IPS DF 6.9 (cell line): ENCODE measurements at places on chromosomes 5 and 9.

GRCh38 chr5:42143361-42143760, 218.3 kb downstream of the FBXO4 start:
- no peak overlapping the region for H3K4me3 ChIP-seq
- no peaks in the 10 kb centered on the region for H3K36me3 ChIP-seq
- no peak for DNase-seq
- no peaks in the 10 kb centered on the region for H3K4me1 ChIP-seq
- no peaks in the 10 kb centered on the region for H3K27me3 ChIP-seq

- H3K36me3 ChIP-seq: no peaks in the 10 kb centered on the region
- no peak overlapping the region for H3K27ac ChIP-seq
- H3K4me1 ChIP-seq: no peaks in the 10 kb centered on the region
- DNase-seq: no peak
- H3K27me3 ChIP-seq: no peaks in the 10 kb centered on the region
- H3K4me3 ChIP-seq: no peak overlapping the region
Measured at GRCh38 chr9:118324706-118325105, 620.5 kb downstream of the TLR4 start.

DNA sequence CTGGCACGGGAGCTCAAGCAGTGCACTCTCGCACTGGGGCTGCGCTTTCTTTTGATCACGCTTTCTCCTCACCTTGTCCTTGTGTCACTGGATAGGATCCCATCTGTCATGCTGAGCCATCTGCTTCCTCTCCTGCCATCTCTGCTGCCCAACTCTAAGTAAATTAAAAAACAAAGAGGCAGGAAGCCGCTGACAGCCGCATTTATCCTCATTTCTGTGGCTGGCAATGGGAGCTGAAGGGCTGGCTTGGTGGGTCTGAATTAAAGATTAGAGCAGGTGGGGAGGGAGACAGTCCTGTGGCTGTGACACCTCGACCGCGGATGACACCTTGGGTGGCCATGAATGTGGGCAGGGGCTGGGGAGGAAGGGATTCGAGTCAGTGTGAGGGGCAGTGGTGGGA, 159.2 kb upstream of the ALDH1B1 start:
- H3K36me3 ChIP-seq: no peaks in the 10 kb centered on the region
- H3K27ac ChIP-seq: no peak overlapping the region
- no peaks in the 10 kb centered on the region; the same call in 1 of the 2 replicates for H3K27me3 ChIP-seq
- H3K4me1 ChIP-seq: no peaks in the 10 kb centered on the region
- no peak overlapping the region for H3K4me3 ChIP-seq

DNA sequence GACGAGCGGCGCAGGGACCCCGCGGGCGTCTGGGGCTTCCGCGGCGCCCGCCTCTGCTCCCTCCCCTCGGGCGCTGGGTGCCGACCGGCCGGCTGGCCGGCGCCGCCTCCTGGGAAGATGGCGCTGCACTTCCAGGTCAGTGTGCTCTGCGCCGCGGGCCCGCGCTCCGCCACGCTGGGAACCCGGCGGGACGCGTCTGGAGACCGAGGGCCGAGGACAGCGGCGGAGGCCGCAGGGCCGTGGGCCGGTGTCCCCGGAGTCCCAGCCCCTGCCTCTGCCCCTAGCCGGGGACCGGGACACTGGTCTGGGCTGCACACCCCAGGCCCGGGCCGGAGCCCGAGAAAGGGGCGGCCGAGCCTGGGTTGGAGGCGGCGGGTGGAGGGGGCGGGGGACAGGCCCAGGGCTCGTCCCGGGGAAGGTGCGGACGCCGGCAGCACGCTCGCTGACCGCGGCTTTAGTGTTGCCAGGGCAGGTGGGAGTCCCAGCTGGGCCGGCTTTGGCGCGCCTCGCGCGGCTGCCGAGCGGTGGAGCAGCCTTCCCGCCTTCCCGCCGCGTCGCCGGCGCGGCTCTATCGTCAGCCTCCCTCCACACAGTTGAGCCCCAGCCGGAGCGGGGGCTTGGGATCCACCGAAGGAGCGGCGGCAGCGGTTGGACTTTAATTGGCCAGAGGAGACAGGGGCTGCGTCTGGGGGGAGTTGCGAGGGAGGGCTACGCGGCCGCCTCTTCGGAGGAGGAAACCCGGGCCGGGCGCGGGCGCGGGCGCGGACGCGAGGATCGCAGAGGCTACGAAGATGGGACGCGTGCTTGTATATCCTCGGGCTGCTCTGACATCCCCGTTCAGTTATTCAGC, at the start of gene RANBP17:
Gene RANBP17, plus strand, starts transcription at position 102 of the 850 bp plus-strand sequence.
- no peaks in the 10 kb centered on the region for H3K36me3 ChIP-seq
- peak within 1 kb of the TSS; percentile 54 for H3K4me3 ChIP-seq
- DNase-seq: peak; percentile 43

DNA sequence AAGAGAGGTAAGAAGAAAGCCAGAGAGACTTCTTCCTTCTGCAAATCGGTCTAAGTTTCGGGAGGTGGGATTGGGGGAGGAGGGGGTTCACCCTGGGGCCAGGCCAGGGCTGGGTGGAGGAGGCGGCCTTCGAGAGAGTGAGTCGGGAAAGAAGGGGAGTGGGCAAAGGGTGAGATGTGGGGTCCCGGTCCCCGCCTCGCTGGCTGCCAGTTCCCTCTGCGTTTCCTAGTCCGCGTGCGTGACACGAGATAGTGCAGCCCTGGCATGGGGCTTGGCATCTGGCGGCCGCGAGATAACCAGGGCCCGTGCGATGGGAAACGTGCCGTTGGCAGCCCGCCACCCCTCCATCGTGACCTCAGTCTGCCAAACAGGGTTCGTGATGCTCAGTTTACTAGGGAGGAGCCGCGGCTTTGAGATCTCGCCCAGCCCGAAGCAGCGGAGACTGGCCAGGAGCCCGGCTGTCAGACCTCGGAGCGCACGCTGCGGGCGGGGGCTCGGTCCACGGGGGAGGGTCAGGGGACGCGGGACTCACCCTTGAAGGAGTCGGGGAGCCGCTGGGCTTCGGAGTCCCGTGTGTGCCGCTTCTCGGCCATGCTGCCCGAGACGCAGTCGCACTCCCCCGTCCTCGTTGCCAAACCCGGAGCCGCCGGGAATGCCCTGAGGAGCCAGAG, at the start of gene STOM:
Gene STOM, minus strand, starts transcription at position 656 of the 671 bp plus-strand sequence. Its CDS starts 63 bp downstream, at position 593.
- H3K4me3 ChIP-seq: peak within 1 kb of the TSS; percentile 54; the same call in 1 of the 2 replicates
- DNase-seq: peak; percentile 22
- no peaks in the 10 kb centered on the region for H3K36me3 ChIP-seq
- H3K4me1 ChIP-seq: peaks cover 3% of the 10 kb centered on the region

GRCh38 chr9:132486706-132487350, 76.8 kb downstream of the CFAP77 start:
- no peak overlapping the region for H3K4me3 ChIP-seq
- H3K27me3 ChIP-seq: no peaks in the 10 kb centered on the region
- no peaks in the 10 kb centered on the region for H3K36me3 ChIP-seq
- no peak overlapping the region for H3K27ac ChIP-seq
- DNase-seq: no peak

GRCh38 chr9:82410866-82411265, 422.3 kb downstream of the SPATA31D1 start:
- no peaks in the 10 kb centered on the region for H3K27me3 ChIP-seq

GRCh38 chr9:29656641-29657406, 2083.5 kb upstream of the C9orf72 start:
- H3K4me3 ChIP-seq: no peak overlapping the region
- no peaks in the 10 kb centered on the region for H3K4me1 ChIP-seq
- no peaks in the 10 kb centered on the region for H3K27me3 ChIP-seq
- H3K36me3 ChIP-seq: no peaks in the 10 kb centered on the region
- no peak overlapping the region for H3K27ac ChIP-seq

- no peaks in the 10 kb centered on the region for H3K36me3 ChIP-seq
- DNase-seq: no peak
- H3K4me3 ChIP-seq: no peak overlapping the region
- H3K27ac ChIP-seq: no peak overlapping the region
- peaks cover 4% of the 10 kb centered on the region for H3K4me1 ChIP-seq
Measured at GRCh38 chr9:125497906-125498305, 209.1 kb downstream of the MAPKAP1 start.

GRCh38 chr5:98109561-98110006, 663.9 kb upstream of the RGMB start:
- no peaks in the 10 kb centered on the region for H3K27me3 ChIP-seq
- no peaks in the 10 kb centered on the region for H3K4me1 ChIP-seq
- DNase-seq: no peak
- no peaks in the 10 kb centered on the region for H3K36me3 ChIP-seq
- no peak overlapping the region for H3K4me3 ChIP-seq

GRCh38 chr5:666816-667498, 26.2 kb downstream of the TPPP start:
- H3K4me3 ChIP-seq: no peak overlapping the region
- peaks cover 3% of the 10 kb centered on the region for H3K4me1 ChIP-seq
- no peak overlapping the region for H3K27ac ChIP-seq
- peaks cover 17% of the 10 kb centered on the region for H3K36me3 ChIP-seq
- DNase-seq: no peak
- no peaks in the 10 kb centered on the region for H3K27me3 ChIP-seq

- no peaks in the 10 kb centered on the region for H3K27me3 ChIP-seq
- no peaks in the 10 kb centered on the region for H3K4me1 ChIP-seq
- no peak overlapping the region for H3K4me3 ChIP-seq
- no peak overlapping the region for H3K27ac ChIP-seq
- H3K36me3 ChIP-seq: no peaks in the 10 kb centered on the region
Measured at GRCh38 chr5:20294696-20295095, 306.7 kb upstream of the CDH18 start.

DNA sequence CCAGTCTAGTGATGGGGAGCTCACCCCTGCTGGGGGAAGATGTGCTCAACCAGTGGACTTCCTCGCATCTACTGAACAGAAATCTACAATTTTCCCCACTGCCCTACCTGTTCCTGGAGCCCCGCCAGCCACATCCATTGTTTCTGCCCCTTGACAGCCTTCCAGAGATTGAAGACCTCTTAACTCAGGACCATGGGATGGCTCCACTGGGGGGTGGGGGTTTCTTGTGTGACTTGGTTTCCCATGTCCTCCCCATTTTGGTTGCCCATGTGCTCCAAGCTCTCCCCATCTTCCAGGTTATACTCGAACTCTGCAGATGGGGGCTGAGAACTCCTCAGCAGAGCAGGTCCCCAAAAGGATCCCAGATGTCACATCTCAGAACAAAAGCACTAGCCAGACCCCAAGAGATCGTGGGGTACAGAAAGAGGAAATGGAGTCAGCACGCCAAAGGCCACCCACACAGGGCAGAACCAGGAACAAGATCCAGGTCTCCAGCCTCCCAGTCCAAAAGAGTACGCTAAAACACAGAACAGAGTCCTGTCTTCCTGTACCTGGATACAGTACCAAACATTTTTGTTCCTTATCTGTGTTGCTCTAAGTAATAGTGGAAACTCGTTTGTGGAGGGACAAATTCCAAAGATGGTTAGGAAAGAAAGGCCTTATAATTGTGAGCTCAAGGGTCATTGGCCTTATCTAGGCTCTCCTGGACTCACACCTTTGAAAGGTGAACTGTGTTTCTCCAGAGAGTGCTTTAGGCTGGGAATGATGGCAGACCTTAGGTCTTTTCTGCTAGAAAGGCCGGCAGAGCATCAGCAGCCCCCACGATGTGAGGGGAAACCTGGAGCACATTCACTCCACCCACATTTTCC, 15.8 kb downstream of the CORO2A start:
- H3K36me3 ChIP-seq: no peaks in the 10 kb centered on the region
- H3K4me3 ChIP-seq: no peak overlapping the region
- no peak overlapping the region for H3K27ac ChIP-seq

DNA sequence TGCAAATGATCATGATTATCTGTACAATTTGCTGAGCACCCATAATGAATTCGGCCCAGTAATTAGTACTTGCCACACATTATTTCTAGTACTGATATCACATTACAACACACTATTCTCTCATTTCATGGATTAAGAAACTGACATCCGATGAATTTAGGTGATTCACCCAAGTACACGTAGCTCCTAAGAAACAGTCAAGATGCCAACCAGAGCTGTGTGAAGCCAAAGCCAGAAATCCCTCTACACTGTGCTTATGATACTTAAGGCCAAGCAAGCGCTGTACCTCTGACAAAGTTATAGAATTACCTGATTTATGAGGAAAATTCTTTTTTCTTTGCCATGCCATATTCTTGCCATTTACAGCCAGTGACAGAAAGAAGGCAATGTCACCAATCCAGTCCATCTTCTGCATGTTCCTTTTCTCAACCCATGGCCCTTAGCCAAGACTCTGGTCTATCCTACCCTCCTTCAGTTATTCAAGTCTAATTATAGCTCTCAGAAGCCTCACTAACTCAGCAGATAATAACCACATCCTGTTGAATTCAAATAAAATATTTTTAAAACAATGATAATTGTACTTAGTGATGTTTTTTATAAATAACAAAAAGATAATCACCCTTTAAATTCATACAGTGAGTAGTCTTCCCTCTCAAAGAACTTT, 74.3 kb upstream of the PTGER4 start:
- H3K4me1 ChIP-seq: no peaks in the 10 kb centered on the region
- H3K36me3 ChIP-seq: no peaks in the 10 kb centered on the region
- H3K27ac ChIP-seq: no peak overlapping the region
- H3K4me3 ChIP-seq: no peak overlapping the region
- DNase-seq: no peak

DNA sequence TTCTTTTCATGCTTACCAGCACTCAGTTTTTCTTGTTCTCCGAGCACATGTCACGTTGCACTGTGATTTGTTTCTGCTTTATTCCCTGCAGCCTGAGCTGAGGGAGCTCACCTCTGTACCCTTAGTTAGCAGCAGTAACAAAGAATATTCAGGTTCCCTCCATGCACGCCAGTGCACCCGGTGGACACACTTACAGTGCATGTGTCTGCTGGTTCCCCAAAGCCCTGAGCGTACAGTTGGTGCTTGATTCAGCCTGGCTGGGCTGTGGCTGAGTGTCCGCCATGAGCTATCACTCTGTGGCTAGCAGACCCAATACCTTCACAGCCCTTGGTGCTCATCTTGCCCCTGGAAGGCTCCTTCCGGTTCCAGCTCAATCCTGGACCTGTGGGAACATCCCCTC, 93.5 kb downstream of the MVB12B start:
- H3K4me3 ChIP-seq: no peak overlapping the region
- H3K4me1 ChIP-seq: 0 out of 2 replicates have a peak, but pooled peaks cover 1% of the 10 kb centered on the region
- no peaks in the 10 kb centered on the region for H3K27me3 ChIP-seq
- no peaks in the 10 kb centered on the region for H3K36me3 ChIP-seq
- no peak overlapping the region for H3K27ac ChIP-seq

DNA sequence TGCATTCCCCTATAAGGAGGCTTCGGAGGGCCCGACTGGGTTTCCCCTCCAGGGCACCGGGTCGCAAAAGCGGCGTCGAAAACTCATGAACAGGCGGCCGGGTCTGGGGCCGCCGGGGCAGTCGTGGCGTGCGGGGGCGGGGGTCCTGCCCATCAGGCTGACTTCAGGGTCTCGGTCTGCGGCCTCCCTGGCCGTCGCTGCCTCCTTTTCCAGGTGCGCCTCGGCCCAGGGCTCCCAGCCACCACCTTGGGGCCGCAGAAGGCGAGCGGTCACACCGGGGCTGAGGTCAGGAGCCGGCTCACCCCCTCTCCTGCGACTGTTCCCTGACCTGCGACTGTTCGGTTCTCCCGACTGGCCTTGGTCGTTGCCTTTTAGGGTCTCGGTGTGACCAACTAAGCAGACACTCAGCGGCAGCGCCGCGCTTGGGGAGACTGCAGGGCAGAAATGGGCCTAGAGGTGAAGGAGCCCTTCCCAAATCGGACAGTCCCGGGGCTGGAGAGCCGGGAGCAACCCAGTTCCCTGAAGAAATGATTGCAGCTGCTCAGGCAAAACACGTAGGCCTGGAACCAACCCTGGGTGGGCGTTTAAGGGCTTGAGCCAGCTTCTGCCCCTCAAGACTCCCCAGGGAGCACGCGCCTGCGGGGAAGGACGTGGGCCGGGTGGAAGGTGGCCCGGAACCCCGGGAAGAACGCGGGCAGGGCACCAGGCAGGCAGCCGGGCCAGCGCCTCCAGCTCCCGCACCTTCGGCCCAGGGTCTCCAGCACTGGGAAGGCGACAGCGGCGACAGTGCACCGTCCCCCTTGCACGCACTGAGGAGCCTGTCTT, 11.2 kb downstream of the IRX2 start:
- H3K4me1 ChIP-seq: peaks cover 4% of the 10 kb centered on the region; the same call in 1 of the 2 replicates
- H3K36me3 ChIP-seq: no peaks in the 10 kb centered on the region
- H3K4me3 ChIP-seq: no peak overlapping the region; the same call in 1 of the 2 replicates
- no peak overlapping the region for H3K27ac ChIP-seq
